ENCODE measurements at places on chromosomes 11 and 22.

GRCh38 chr22:25139062-25139461, 60.6 kb upstream of the CRYBB3 start:
- DNase-seq = no peak

GRCh38 chr22:38700270-38700788, 414 bp downstream of the JOSD1 start:
- DNase-seq = no peak

GRCh38 chr22:38327805-38328204, 10.6 kb upstream of the CSNK1E start:
- no peak for DNase-seq

- no peak for DNase-seq
Measured at GRCh38 chr22:27538666-27539065, 262.9 kb downstream of the MN1 start.

DNA sequence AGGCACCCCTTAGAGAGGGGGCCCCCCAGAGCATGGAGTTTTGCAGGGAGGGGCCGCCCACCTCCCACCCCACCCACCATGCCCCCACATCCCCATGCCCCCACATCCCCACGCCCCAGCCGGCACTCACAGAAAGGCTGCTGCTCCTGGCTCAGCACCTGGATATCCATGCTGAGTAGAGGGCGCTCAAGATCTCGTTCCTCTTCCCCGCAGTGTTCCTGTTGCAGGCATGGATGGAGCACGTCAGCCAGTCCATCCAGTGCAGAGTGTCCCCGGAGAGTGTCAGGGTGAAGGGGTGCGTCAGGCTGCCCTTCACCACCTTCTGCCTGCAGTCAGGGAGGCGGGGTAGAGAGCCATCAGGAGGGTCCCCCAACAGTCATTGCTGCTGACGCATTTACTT, 156.2 kb downstream of the CRYBB2 start:
- no peak for DNase-seq

- no peak for DNase-seq
Measured at GRCh38 chr11:40274017-40274416, 1185.4 kb downstream of the LRRC4C start.

GRCh38 chr11:63931876-63932275, 6.9 kb upstream of the NAA40 start:
- no peak for DNase-seq

DNA sequence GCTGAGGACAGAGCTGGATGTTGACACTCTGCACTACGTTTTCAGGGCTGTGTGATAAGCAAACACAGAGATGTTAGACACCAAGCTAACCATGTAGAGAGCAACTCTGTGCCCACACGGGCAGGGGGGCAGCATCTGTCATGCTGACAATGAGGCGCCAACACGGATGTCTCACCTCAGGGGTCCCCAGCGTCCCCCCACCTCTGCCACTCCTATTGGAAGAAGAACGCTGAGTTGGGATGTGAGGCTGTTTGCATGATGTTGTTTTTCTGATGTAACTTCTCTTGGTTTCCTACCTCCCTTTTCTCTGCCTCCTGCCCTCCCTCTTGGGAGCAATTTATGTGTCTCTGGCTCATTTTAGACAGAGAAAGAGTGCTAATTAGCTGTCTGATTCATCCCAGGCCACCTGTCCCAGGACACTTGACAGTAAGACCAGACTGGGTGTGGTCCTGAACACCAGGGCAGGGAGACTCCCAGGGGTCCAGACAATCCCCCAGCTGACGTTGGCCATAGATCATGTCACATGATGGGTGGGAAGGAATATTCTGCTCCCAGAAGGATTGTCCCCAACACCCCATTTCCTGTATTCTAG, 89.2 kb upstream of the NCAM1 start:
- DNase-seq = peak; percentile 54

- no peak for DNase-seq
Measured at GRCh38 chr11:76243957-76244285, 37.6 kb upstream of the WNT11 start.

DNA sequence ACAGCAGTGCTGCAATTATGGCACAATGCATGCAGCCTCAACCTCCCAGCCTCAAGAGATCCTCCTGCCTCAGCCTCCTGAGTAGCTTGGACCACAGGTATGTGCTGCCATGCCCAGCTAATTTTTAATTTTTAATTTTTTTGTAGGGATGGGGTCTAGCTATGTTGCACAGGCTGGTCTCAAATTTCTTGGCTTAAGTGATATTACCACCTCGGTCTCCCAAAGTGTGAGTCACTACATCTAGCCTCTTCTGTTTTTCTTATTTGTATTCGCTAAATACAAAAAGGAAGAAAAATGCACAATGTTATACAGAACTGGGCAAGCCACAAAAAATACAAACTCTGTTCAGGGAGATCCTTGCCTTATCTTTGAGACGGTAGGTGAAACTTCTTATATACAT, 62.1 kb downstream of the DDI1 start:
- no peak for DNase-seq

GRCh38 chr11:115920092-115920461, 415.9 kb upstream of the CADM1 start:
- DNase-seq = no peak

- peak; percentile 47 for DNase-seq
Measured at GRCh38 chr22:31055635-31056159, 25.4 kb upstream of the SMTN start.

DNA sequence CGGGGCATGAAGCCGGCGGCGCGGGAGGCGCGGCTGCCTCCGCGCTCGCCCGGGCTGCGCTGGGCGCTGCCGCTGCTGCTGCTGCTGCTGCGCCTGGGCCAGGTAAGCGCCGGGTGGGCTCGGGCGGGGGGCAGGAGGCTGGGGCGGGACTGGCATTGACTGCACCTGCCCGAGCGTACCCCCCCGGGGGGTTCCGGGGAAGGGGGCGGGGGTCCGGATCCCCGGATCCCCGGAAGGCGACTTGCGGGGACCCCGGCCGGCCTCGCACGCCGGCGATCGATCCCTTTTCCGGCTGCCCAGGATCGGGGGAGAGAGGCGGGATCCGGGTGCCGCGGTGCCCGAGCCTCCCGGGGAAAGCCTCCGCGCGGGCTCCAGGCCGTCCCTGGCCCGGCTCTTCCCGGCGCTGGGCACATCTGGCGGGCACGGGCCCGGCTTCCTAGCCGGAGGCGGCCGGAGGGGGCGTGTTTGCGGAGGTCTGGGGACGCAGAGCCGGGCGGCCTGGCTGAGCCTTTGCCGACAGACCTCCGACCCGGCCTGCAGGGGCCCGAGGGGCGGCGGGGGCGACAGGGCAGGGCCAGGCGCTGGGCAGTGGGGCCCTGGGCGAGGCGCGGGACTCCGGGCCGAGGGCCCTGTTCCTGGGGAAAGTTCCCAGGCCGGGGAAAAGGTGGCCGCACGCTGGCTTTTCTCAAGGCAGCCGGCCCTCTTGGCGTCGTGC, 705 bp downstream of the PTPRJ start:
- DNase-seq = no peak

GRCh38 chr22:24822471-24822870, 16.5 kb downstream of the SGSM1 start:
- DNase-seq = no peak

DNA sequence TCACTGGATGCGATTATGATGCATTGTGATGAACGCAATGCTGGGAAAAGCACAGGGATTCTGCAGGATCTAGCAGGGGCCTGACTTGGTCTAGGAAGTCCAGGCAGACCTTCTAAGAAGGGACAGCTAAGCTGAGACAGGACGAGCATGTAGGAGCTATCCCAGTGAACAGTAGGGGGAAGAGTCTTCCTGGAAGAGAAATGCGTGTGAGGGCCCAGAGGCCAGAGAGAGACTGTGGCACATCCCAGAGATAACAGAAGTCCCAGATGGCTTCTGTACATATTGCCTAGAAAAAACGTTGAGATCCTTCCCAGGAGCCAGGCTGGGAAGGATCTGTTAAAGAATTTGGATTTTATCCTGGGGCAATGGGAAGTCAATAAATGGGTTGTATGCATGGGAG, 24.6 kb downstream of the RCN1 start:
- no peak for DNase-seq

DNA sequence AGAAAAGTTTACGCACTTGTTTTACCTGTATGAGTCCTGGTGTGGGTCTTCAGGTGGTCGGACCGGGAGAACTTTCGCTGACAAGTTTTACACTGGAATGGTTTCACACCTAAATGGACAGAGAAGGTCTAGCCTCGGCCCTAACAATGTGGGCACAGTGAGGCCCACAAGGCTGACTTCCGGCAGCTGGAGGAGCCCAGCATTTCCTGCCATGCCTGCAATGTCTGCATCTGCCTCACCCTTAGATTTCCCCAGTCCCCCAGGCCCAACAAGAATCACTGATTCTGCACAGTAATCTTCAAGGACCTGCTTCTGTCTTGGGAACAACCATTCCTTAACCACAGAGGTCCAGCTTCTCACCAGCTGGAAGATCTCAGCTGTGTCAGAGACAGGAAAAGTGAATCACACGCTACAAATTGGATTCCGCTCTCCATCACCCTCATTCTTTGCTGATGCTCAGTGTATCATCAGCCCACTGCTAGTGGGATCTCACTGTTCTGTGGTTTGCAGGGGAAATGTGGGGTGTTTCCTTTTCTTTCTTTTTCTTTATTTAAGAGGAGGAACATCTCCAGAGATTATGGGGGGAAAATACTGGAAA, 43.3 kb downstream of the WT1 start:
- no peak for DNase-seq

DNA sequence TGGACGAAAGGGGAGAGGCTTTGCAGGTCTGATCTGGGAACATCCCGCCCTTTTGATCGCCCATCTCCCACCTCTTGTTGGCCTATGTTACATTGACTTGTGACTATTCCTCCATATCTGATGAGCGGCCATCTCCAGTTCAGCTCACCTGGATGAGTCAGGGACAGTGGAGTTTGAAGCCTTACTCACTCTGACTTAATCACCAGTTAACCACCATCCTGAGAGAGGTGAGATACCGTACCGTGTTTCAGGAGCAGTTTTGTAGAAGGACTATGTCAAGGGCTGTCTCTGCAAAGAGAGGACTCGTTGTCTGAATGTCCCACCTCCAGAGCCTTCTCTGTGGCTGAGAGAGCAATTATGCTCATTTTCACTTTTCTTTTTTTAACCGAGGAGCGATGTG, 771.7 kb downstream of the NTM start:
- DNase-seq = no peak

DNA sequence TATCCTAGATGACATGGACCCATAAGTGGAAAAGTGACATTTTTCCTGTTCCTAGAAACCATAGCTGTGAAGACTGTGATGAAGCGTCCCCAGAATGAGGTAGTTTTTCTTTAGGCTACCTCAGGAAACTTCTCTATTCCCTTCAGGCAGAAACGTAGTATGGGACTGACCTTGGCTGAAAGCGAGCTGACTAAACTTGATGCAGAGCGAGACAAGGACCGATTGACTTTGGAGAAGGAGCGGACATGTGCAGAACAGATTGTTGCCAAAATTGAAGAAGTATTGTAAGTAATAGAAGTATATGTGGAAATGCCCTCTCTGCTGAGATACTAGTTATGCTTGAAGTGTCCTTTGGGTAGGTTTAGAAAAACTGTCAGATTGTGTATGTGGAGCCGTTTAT, 64.7 kb upstream of the GRIK4 start:
- no peak for DNase-seq

DNA sequence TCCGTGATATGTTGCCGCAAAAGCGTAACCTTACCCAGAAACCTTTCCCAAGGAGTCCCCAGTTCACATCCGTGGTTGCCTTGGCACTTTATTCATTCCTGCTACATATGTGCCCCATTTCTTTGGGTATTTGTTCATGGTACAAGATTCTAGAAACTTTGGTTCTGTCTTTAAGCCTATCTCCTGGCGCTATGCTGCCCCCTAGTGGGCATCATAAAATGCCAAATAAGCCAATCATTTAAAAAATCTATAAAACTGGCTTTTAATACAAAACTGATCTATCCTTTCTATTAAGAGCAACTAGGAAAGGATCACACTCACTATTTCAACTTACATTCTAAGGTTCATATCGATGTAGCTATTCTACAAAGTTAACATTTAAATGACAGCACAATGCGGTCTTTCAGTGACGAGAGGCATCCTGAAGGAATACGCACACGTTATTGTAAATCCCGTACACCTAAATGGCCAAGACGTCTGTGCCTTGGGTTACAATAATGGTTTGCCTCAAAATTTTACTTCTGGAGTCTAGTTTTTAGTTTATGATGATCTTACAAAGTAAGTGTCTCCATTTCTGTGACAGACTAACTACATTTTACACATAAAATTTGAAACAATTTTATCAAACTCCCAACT, 16.2 kb downstream of the PIWIL3 start:
- peak; percentile 34 for DNase-seq

DNA sequence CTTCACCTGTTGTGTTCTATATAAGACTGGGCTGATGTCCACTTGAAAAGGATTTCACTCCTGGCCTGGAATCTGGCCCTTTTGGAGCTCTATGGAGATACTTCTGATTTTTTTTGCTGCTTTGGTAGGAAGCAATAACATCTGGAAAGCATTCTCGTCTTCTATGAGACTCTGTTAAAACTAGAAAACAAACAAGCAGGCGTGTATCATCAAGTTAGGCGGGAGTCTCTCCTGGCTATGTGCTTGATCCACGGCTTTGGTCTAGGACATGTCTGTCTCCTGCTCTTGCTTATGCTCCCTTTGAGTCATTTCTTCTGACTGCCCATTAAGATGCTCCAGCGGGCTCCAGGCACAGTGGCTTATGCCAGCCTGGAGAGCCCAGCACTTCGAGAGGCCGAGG, 121.4 kb upstream of the TTC12 start:
- DNase-seq = no peak

DNA sequence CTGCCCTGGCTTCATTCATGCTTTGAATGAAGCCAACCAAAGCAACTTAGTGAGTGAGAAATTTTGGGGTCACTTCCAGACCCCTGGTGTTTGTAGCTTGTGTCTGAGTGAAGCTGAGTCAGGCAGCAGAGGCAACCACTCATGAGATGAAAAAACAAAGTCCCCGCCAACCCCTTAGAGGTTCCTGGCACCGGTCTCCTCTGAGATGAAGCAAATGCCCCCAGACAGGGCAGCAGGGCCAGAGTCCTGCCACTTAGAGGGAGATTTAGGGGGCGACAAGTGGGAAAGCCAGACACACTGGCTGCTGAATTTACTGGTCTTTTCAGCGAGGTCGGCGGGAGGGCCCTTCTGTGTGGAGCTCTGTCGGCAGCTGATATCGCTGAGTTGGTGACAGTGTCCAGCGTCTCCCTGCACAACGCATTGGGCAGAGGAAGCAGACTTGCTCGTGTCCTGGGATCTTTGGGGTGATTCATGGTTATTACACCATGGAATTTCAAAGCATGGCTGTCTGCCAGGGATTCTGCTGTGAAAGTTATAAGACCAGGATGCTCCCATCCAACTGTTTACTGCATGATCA, 482.6 kb downstream of the MIAT start:
- no peak for DNase-seq

- DNase-seq = no peak
Measured at GRCh38 chr22:23419171-23419570, 160.9 kb downstream of the IGLL1 start.

DNA sequence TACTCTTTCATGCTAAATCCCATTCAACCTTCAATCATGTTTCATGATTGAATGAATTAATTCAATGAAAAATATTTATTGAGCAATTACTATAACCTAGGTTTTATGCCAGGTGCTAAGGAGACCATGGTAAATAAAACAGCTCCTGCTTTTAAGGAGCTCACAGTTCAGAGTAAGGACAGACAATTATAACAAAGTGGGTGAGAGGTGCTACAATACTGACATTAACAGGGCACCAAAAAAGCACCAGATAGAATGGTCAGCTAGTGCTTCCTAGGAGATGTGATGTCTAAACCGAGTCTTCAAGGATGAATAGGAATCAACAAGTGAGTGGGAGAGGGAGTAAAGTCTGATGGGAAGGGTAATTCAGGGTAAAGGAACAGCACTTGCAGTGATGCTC, 366.7 kb downstream of the SOX6 start:
- DNase-seq = no peak

Data from NCI-H1694 (cell line).